ENCODE measurements at places on chromosomes 6 and 20. TPM values are rescaled to one million over a fixed set of nuclear protein-coding genes. Genes with fewer than 3 reads are reported as not detected.

- peak; percentile 57 for DNase-seq
Observed at GRCh38 chr6:170037541-170038250, 253.2 kb downstream of the DLL1 start.

MEP1A gene
- total RNA-seq, result not detected

DNA sequence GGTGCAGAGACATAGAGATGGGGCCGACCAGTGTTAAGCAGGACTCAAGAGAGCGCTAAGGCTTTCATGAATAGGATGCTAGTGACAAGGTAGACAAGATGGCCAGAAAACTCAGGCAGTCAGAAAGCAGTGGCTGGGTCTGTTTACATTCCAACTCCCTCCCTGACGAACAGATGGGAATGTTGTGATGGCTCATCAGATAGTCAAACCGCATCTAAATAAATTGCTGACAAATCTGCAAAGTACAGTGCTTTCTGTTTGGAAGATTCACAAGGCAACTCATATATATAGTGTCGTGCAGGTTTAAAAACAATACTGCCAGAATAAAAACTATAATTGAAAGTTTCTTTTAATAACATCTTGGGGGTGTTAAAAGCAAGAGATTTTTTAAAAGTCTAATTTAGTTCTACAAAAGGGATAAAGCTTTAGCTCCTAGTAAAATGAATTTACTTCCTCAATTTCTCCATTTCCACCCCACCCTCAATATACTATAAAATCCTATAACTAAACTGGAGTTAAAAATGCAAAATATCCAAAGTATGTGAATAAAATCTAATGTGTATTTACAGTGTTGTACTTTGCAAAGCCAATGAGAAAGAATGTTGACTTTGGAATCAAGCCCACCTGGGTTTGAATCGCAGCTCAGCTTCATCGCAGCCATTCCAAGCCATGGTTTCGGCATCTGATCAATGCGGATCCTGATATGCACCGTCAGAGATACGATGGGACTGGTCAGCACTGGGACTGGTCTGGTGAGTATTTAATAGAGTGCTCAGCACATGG, 247.3 kb upstream of the PDE10A start:
- no peak for DNase-seq

RNF144B gene
- 24.2 TPM for total RNA-seq

CCN6 gene
- total RNA-seq, result not detected

DNA sequence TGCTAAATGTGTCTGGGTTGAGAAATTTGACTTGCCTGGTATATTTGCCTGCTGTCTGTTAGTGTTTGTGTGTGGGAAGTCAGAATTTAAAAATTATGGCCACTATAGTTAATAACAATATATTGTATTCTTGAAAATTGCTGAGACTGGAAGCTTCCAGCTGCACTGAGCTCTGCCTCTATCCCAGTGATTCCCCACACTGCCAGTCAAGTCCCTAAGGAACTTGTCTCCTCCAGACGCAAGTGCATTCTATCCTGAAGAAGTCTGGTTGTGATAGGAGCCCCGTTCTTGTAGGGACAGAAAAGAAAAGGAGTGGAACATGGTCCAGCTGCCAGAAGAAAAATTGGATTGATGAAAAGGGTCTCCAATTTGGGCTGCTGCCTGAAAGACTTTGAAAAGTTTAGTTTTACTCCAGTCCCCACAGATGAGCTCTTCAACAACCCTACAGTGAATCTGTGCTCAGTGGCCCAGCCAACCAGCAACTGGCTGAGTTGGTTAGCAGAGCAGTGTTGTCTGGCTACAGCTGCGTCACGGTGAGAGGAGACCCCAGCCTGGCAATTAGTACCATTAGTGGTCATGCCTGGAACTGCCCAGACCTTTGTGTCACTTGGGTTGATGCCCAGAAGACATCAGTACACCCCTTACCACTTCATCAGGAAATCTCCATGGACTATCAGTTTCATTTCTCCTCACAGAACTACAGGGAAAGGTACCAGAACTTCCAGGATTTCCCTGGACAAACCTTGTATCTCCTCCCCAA, 183.1 kb upstream of the MCHR2 start:
- DNase-seq, result no peak

DNA sequence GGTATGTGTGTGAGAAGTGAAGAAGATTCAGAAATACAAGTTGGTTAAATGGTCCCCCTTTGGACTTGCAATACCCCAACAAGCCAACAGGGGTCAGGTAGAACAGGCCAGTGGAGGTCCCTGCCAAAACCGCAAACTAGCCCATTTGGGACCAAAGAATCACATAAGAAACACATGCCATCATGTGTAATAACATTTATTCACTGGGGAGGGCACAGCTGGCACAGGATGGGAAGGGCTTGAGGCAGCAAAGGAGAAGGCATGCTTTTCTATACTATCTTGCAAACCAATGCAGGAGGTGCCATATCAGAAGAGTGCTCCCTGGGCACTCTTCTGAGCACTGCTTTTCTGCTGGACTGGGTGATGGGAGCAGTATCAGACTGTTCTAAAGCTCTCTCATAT, 116.1 kb upstream of the TRAF3IP2 start:
- DNase-seq, result no peak

SALL4 gene
- 0.12 TPM for total RNA-seq

OR2B6 gene
- not detected for total RNA-seq

HLA-DRB5 gene
- 91.1 TPM for total RNA-seq

ENPP1 gene
- total RNA-seq, result 35.2 TPM

GRCh38 chr20:57450419-57450818, 59.2 kb downstream of the RBM38 start:
- DNase-seq, result no peak

GRCh38 chr6:166109608-166110007, 58.0 kb downstream of the TBXT start:
- DNase-seq, result no peak

FAM209B gene
- total RNA-seq, result not detected

GRCh38 chr6:109690373-109690736, 647 bp downstream of the AK9 start:
- peak; percentile 86 for DNase-seq

PACRG gene
- 0.26 TPM for total RNA-seq

LAMA4 gene
- 71.4 TPM for total RNA-seq

COL9A3 gene
- total RNA-seq, result 1.5 TPM

PRICKLE4 gene
- total RNA-seq, result 3.5 TPM

BEND6 gene
- total RNA-seq, result 3.1 TPM

DNA sequence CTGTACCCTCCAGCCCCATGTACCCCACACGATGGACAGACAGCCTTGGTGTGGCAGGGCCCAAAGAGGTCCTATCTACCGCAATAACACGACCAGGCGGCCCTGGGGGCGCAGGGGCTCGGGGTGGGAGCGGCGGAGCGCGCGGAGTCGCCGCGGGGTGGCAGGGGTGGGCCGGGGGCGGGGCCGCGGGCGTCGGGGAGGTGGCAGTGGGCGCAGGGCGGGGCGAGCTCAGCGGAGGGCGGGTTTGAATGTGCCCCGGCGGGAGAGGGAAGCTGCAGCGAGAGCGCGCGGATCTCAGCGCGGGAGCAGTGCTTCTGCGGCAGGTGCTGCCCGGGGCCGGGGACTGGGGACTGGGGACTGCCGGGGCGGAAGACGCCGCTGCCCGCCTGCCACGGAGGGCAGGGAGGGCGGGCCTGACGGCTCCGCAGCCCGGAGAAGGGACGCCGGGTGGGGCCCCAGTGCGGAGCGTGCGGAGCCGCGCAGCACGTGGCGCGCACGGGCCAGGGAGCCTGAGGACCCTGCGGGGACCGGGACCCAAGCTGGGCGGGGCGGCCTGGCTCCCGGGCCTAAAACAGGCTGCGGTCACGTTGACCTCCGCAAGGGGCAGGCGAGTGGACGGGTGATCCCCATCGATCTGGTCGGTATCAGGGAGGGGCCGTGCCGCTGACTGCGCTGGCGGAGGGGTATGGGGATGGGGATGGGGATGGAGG, at the start of gene SLC29A1:
SLC29A1 (plus strand) TSS at position 277 of the 710 bp plus-strand sequence. CDS start 3,719 bp downstream, outside the sequence.
- peak; percentile 89 for DNase-seq

SLC4A11 gene
- 0.63 TPM for total RNA-seq

- no peak for DNase-seq
Observed at GRCh38 chr6:107786709-107787588, 37.2 kb downstream of the SCML4 start.

DNA sequence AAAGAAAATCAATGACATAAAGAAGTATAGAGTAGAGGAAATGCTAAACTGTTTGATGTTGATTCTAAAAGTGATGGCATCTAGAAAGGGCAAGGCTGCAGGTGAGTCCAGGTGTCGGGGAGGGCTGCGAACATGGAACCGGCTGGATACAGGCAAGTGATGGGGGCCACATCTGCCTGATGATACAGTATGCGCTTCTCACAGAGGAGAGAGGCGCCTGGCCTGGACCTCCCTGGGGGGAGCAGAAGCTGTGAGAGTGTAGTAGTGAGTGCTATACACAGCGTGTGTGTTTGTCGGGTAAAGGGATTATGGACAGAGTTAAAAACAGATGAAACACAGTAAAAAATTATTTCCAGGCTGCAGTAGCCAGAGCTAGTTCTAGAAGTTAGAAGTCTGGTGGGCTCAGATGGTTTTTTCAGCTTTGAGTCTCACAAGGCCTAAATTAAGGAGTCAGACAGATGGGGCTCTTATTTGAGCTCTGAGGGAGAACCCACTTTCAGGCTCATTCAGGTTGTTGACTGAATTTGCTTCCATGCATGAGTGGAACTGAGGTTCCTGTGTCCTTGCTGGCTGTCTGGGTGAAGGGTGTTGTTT, 195.8 kb upstream of the ARG1 start:
- DNase-seq, result no peak

GRCh38 chr6:7956257-7956656, 45.7 kb upstream of the TXNDC5 start:
- DNase-seq, result no peak

DNA sequence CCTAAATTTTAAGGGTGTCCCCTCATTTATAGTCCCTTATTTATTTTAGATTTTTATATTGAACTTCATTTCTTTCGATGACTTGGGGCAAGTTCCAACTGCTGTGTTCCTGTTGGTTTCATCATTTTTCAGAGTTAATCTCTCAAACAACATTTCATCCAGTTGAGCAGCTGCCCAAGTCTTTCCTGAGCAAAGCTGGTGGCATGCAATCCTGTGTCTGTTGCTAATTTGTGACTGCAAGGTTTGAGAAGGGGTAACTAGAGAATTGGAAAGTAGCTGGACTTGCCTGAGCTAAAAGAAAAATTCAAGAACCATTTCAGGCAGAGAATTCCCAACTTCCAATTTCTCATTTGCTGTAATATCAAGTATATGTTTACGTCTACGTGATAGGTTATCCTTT, 881.5 kb upstream of the SLC35B3 start:
- no peak for DNase-seq

DNA sequence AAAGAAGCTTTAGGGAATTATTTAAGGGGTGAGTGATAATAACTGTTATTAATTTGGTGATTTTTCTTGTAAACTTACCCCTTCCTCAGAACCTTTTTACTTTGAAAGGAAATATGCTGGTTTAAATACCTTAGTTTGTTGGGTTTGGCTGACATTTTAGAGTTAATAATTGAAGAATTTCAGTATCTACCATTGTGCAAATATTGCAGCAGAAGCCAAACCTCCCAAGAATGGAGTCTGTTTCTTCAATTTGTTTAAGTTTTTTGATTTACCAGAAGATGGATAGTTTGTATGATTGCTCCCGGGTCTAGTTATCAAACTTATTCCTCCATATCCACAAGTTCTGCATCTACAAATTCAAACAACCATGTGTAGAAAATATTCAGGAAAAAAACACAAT, 77.1 kb downstream of the ATRN start:
- no peak for DNase-seq

LTB gene
- 3.6 TPM for total RNA-seq

DNA sequence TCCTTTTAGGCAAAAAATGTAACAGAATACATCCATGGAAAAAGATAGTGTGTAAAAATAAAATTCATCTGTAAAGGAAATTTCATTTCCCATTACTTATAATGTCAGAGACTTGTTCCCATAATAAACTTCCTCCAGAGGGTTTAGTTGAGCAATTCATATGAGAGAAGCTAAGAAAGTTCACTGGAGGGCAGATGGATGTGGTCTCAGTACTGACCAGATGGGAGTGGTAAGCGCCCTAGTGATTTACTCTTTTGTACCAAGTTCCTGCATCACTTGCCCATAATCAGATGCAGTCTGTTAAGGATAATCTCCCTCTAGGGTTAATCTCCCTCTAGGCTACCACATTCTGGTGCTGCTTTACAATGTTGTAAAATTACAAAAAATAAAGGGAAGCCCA, 61.7 kb downstream of the ESF1 start:
- DNase-seq, result no peak

ATP6V1G2 gene
- total RNA-seq, result 1.3 TPM

GRCh38 chr20:40810332-40811000, 121.4 kb upstream of the MAFB start:
- DNase-seq, result no peak

PTGIS gene
- 351 TPM for total RNA-seq

DNA sequence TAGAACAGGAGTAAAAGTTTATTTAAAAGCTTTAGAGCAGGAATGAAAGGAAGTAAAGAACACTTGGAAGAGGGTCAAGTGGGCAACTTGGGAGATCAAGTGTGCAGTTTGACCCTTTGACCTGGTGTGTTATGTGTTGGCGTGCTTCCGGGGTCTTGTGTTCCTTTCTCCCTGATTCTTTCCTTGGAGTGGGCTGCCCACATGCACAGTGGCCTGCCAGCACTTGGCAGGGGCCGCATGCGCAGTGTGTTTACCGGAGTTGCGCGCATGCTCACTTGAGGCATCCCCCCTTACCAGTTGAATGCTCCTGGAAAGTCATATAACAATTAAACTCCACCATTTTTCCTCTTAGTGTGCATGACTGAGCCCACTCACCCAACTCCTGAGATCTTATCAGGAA, 160.3 kb downstream of the ADAT2 start:
- DNase-seq, result no peak

- no peak for DNase-seq
Observed at GRCh38 chr6:108941859-108942258, 93.6 kb downstream of the ARMC2 start.

APOM gene
- 0.42 TPM for total RNA-seq

- no peak for DNase-seq
Observed at GRCh38 chr6:154230910-154231595, 125.5 kb downstream of the IPCEF1 start.

DNA sequence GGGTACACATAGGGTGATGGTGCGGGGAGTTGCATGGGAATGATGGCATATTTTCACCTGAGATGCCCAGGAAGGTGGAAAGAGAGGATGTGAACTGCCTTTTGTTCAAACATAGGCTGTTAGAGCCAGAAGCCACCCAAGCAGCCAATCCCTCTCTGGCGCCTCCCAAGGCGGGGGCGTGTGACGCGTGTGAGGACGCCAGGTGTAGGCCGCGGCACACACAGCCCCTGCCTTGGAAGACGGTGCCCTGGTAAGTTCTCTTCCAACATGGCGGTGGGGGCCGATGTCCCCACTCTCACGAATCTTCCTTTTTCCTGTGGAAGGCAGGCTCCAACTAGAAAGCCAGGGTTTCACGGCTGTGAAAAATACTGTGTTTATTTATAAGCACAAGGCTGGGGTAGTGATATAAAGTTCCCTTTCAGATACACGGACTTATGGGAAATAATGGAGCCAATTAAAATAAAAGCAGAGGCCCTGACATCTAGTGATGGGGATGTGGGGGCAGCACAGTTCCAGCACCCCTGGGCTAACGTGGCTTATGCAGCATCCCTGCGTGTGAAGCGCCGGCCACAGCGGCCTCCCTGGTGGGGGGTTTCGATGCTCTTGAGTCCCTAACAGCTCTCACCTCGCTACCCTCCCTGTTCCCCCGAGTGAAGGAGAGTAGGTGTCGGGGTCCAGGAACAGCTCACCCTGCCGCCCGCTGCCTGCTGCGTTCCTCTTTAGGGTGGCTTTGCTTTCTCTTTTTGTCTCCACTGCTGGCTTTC, 28.3 kb downstream of the CDH4 start:
- DNase-seq, result no peak
